ENCODE measurements at places on chromosomes 2 and 18. TPM values are rescaled to one million over a fixed set of nuclear protein-coding genes. Genes with fewer than 3 reads are reported as not detected.

LRRC30 gene
- total RNA-seq: not detected

RAB27B gene
- 0.40 TPM for total RNA-seq

TPGS2 gene
- 117 TPM for total RNA-seq

ADRA2B gene
- 2.3 TPM for total RNA-seq

MPPE1 gene
- total RNA-seq: 33.5 TPM

GPR39 gene
- 11.4 TPM for total RNA-seq

CXCR4 gene
- 310 TPM for total RNA-seq

- no peaks in the 10 kb centered on the region for H3K4me1 ChIP-seq
- H3K36me3 ChIP-seq: no peaks in the 10 kb centered on the region
- H3K27ac ChIP-seq: no peak overlapping the region
- no peak overlapping the region for H3K4me3 ChIP-seq
- DNase-seq: peak; percentile 8
Observed at GRCh38 chr18:79520478-79521390, 125.0 kb downstream of the NFATC1 start.

- H3K27me3 ChIP-seq: peaks cover 74% of the 10 kb centered on the region
- DNase-seq: no peak
- peaks cover 13% of the 10 kb centered on the region for H3K4me1 ChIP-seq
- H3K27ac ChIP-seq: no peak overlapping the region
- H3K4me3 ChIP-seq: no peak overlapping the region
- no peaks in the 10 kb centered on the region for H3K36me3 ChIP-seq
Observed at GRCh38 chr2:108961796-108962195, 27.2 kb downstream of the EDAR start.

DNA sequence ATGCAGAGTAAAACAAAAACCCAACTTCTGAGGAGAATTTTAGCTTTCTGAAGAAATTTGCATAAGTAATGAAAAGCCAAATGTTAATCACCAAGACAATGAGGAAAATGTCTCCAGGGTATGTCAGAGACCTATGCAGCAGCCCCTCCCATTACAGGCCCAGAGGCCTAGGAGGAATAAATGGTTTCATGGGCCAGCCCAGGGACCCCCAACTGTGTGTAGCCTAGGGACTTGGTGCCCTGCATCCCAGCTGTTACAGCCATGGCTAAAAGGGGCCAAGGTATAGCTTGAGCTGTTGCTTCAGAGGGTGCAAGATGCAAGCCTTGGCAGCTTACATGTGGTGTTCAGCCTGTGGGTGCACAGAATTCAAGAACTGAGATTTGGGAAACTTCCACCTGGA is 1256.9 kb upstream of the PIK3C3 start:
- no peaks in the 10 kb centered on the region for H3K27me3 ChIP-seq
- H3K36me3 ChIP-seq: no peaks in the 10 kb centered on the region
- H3K4me3 ChIP-seq: no peak overlapping the region
- no peaks in the 10 kb centered on the region for H3K4me1 ChIP-seq
- no peak overlapping the region for H3K27ac ChIP-seq
- no peak for DNase-seq

DNA sequence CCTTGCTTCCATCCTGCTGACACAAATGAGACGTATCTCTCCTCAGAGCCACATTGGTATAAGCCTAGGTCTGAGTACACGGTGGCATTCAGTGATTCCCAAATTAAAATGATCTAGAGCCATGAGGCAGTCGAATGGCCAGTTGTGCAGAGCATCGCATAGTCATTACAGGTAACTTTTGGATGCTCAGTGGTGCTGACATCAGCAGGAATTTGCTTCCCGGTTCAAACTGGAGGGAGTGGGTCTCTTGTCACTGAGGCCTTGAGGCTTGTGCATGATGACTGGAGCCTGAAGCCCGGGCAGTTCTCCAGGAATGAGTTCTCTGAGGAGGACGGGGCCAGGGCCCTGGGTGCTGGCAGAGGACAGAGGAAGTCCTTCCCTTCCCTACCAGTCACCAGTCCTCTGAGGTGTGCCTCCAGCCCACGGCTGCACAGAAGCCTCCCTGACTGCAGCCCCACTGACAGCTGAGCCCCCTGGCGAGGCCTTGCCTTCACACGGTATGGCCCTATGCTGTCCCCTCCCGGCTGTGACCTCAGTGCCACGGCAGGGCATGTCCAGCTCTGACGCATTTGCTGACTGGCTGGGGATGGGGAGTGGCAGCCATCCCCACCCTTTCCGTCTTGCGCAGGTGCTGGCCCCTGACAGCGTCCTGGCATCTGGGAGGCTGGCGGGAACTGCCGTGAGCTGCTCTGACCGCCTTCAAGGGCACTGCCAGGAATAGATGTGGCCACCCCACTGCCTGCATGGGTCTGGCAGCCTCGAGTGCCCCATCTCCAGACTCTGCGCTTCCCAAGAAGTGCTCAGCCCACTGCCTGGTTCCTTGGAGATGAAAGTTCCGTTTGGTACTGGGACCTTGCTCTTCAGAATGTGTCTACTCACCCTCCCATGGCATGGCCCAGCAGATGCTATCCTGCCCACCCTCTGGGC is 117.4 kb downstream of the CELF4 start:
- no peaks in the 10 kb centered on the region for H3K27me3 ChIP-seq
- no peak for DNase-seq
- no peak overlapping the region for H3K27ac ChIP-seq
- H3K4me3 ChIP-seq: no peak overlapping the region

DNA sequence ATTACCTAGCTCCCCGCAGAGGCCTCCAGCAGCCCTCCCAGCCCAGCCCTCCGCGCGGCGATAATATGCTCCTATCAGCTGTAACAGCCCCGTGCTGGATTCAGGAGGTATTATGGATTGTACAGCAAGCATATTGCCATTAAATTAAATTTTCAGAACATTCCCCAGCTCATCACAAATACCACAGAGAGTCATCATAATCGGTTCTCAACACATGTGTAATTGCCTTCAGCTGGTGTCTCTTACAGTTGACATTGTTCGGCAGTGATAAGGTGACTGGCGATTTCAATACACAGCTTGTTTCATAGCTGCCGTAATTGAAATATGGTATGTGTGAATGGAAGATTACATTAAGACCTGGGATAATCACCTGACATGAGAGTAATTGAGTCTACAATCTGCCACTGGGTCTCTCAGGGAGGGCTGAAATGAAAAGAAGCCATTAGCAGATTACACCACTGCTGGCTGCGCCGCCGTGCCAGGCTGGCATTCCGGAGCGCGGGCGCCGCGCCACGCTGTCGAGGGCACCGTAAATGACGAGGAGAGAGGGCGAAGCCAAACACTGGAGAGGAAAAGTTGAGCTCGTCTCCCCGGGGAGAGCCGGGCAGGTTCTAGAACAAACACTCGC is 549.4 kb upstream of the SALL3 start:
- H3K4me3 ChIP-seq: no peak overlapping the region
- no peaks in the 10 kb centered on the region for H3K36me3 ChIP-seq
- H3K27ac ChIP-seq: no peak overlapping the region
- H3K4me1 ChIP-seq: no peaks in the 10 kb centered on the region
- H3K27me3 ChIP-seq: no peaks in the 10 kb centered on the region

DNA sequence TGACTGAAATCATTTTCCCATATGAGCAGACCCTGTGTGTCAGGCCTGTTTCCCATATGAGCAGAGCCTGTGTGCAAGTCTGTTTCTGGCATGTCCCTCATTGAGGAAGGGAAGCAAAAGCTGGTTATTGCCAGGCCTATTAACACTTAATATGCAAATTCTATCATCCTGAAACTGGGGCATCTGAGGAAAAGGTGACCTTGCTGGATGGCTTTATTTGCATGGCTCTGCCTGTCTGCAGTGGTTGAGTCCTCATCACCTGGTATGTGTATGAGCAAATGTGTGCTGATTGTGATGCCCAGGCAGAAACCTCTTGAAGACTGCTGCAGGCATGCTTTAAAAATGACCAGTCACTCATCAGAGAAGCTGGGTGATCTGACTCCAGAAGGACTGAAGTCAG is 31.2 kb downstream of the EIF4E2 start:
- H3K4me1 ChIP-seq: no peaks in the 10 kb centered on the region
- H3K27me3 ChIP-seq: no peaks in the 10 kb centered on the region
- no peak overlapping the region for H3K4me3 ChIP-seq
- peaks cover 47% of the 10 kb centered on the region for H3K36me3 ChIP-seq
- no peak overlapping the region for H3K27ac ChIP-seq

- no peak overlapping the region for H3K27ac ChIP-seq
Observed at GRCh38 chr2:232882505-232883115, 12.5 kb downstream of the SNORC start.

DNA sequence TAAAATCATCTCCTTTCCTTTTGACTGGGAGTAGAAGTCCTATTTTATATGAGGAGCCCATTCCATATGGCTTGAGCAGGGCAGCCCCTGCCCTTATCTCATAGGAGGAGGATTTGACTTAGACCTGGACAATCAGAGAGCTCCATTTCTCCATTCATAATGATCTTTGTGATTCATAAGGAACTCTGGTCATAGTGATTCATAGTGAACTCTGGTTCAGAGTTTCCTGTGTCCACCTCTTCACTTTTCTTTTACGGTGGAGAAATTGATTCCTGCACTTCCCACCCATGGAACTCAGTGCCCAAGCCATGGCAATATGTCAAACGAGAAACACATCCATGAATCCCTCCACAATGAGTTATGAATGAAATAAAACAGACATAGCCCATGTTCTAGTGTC is 12.8 kb upstream of the MYO3B start:
- no peak overlapping the region for H3K27ac ChIP-seq
- H3K4me1 ChIP-seq: peaks cover 2% of the 10 kb centered on the region
- no peak overlapping the region for H3K4me3 ChIP-seq
- H3K36me3 ChIP-seq: no peaks in the 10 kb centered on the region
- no peaks in the 10 kb centered on the region for H3K27me3 ChIP-seq

GRCh38 chr2:20565623-20566236 is 85.2 kb downstream of the HS1BP3 start:
- no peaks in the 10 kb centered on the region for H3K27me3 ChIP-seq
- H3K4me1 ChIP-seq: no peaks in the 10 kb centered on the region
- DNase-seq: peak; percentile 55
- H3K36me3 ChIP-seq: no peaks in the 10 kb centered on the region

DNA sequence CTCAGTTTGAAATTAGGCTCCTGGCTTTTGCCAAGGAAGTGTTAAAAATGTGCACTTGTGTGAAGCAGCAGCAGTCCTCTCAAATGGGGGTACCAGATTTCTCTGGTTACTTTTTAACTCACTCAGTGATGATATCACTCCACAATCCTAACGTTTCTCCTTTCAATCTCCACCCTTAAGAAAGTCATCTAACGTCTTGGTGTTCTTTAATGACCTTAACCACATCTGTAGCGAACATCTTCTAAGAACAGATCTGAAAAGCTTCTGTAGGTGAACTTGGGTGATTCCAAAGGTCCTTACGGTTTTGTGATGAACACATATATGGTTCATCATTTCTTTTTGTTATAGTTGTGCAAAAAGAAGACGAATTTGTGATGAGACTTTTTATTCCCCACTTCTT is 73.2 kb downstream of the DOCK10 start:
- peaks cover 3% of the 10 kb centered on the region for H3K4me1 ChIP-seq
- H3K36me3 ChIP-seq: no peaks in the 10 kb centered on the region
- no peak for DNase-seq
- H3K27me3 ChIP-seq: no peaks in the 10 kb centered on the region
- H3K27ac ChIP-seq: no peak overlapping the region
- no peak overlapping the region for H3K4me3 ChIP-seq

DNA sequence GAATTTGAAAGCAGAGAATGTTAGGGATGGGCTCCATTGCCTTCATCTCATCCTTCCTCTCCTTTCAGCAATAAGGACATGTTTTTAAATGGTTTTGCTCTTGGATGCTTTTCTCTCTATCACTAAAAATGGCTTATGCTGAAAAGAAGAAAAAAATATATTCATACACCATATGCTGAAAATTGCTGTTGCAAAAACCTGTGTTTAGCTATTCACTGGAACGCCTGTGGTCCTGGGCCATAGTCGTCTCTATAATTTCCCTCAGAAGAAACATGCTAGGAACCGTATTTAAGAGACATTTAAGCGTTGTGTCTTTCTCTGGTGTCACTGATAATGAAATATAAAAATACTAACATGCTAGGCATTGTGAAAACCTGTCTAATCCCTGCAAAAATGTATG is 324.9 kb downstream of the TSN start:
- H3K4me1 ChIP-seq: no peaks in the 10 kb centered on the region
- no peak for DNase-seq
- H3K27me3 ChIP-seq: no peaks in the 10 kb centered on the region
- H3K36me3 ChIP-seq: no peaks in the 10 kb centered on the region

DNA sequence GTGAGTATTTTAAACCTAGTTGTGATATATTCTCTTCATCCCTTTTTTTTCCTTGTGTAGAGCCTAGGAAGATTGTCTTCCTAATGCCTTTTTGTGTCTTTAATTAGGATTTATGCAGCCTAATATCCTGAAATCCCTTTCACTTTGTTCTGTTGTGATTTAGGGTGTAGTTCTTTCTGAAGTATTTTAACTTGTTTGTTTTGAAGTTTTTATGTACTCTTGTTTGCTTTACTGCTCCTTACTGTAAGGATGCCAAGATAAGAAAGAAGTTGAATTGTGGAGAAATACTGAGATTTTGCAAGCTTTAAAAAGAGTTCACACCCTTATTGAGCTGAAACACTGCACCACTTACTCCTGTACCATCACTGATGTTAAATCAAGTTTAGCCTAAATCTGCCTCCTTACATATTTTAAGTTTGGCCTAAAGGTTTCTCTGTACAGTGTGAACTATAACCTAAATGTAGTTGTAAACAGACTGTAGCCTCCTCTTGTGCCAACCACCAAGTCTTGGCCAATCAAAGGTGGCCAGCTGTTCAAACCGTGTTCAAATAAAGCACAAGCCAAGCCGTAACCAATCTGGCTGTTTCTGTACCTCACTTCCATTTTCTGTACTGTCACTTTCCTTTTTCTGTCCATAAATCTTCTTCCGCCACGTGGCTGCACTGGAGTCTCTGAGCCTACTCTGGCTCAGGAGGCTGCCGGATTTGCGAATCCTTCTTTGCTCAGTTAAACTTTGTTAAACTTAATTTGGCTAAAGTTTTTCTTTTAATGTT is 17.7 kb upstream of the ACOXL start:
- no peak overlapping the region for H3K4me3 ChIP-seq
- DNase-seq: no peak
- no peak overlapping the region for H3K27ac ChIP-seq
- H3K27me3 ChIP-seq: no peaks in the 10 kb centered on the region

Measured in endodermal cell (in vitro differentiated cells).